Spinal cord (tissue), 10 donors: ENCODE measurements at places on chromosomes 12 and 14. TPM values are rescaled to one million over a fixed set of nuclear protein-coding genes. Genes with fewer than 3 reads are reported as not detected.

The KLHDC2 gene
- total RNA-seq = 96.3 TPM

The ZDHHC22 gene
- 11.5 TPM for total RNA-seq

The NAP1L1 gene
- 301 TPM for total RNA-seq

The GNG2 gene
- total RNA-seq = 195 TPM

The PIK3C2G gene
- total RNA-seq = 0.40 TPM

The NOC4L gene
- total RNA-seq = 7.9 TPM

The ANAPC5 gene
- 151 TPM for total RNA-seq

The C14orf39 gene
- total RNA-seq = 0.99 TPM

The NRIP2 gene
- total RNA-seq = 1.9 TPM
